Suprapubic skin (tissue), 4 donors: ENCODE measurements at places on chromosomes 2 and 18.

DNA sequence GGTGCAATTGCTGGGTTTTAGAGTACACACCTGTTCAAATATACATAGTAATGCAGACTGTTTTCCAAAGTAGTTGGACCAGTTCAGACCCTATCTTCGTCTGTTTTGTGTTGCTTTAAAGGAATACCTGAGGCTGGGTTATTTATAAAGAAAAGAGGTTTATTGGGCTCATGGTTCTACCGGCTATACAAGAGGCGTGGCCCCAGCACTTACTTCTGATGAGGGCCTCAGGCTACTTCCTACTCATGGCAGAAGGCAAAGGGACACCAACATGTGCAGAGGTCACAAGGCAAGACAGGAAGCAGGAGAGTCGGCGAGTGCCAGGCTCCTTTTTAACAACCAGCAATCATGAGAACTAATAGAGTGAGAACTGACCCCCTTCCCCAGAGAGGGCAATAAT, 21.9 kb upstream of the EMILIN2 start:
- no peak for DNase-seq

DNA sequence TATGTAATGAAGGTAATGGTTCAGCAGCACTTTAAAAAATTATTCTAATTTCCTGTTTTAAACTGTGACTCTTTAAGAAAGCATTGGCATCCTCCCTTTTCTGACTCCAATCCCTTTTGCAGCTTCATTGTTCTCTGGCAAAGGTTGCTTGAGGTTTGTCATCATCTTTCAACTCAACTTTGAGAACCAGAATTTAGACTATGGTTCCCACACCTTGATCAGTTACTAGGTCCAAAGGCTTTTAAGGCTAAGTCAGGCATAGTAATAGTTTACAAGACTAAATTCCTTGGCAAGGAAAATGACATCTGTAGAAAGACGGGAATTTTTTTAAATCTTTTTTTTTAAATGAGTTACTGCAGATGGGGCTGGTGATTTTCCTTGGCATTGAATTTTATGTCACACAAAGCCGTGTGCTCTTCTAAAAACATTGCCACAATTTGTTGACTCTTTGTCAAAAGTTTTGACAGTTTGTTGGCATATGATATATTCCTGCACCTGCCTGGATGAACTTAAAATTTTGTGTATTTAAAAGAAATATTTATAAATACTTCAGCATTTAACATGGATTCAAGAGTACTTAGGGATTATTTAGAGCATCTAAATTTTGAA, 451.0 kb downstream of the MEIS1 start:
- no peak for DNase-seq

- DNase-seq = no peak
Measured at GRCh38 chr2:2590841-2591541, 259.9 kb upstream of the MYT1L start.

- DNase-seq = no peak
Measured at GRCh38 chr2:197033222-197033621, 106.7 kb upstream of the PGAP1 start.

DNA sequence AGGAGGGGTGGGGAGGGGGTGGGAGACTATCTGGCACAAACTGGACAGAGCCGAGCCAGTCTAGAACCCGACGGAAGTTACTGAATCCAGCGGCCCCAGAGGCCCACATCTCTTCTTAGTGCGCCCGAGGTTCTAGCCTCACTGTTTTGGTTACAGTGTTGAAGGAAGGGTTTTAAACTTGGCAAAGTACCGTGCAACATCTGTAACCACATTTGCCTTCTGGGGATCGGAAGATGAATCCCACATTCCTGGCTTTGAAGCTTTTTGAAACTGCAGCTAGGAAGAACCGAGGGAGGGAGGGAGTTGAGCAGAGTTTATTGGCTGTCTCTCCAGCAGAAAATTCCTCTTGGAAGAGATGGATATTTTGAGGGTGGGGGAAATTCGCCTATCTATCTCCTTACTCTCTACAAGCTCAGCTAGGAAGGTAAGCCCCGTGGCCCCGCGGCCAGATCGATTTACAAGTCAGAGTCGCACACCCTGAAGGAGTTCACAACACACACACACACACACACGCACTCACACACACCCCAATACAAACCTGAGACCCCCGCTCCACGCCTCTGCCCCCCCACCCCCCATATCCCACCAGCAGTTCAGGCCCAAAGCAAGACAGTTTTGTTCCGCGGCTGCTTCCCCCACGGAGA, 1.0 kb downstream of the ACVR1 start:
- DNase-seq = peak; percentile 82

- no peak for DNase-seq
Measured at GRCh38 chr2:120347396-120348060, 1.6 kb downstream of the INHBB start.

- DNase-seq = no peak
Measured at GRCh38 chr2:101989740-101990460, 1.9 kb upstream of the IL1R2 start.

DNA sequence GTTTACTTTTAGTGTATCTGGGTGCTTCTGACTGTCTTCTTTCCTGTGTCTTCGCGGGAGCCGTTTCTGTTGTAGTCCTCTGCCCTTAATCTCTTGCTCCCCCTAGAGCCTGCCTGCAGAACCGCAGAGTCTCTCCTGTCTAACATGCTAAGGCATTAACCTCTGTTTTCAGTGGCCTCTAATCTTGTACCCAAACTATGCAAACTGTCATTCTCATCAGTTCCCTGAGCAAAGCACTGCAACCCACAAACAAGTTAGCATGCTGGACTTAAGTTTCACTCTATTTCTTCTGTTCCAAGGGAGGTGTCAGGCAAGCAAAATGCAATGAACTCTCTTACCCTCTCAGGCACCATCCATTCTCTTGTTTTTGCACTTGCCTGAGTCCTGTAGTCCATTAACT, 138.4 kb downstream of the OTX1 start:
- no peak for DNase-seq
